ENCODE measurements at places on chromosomes 4 and X.

DNA sequence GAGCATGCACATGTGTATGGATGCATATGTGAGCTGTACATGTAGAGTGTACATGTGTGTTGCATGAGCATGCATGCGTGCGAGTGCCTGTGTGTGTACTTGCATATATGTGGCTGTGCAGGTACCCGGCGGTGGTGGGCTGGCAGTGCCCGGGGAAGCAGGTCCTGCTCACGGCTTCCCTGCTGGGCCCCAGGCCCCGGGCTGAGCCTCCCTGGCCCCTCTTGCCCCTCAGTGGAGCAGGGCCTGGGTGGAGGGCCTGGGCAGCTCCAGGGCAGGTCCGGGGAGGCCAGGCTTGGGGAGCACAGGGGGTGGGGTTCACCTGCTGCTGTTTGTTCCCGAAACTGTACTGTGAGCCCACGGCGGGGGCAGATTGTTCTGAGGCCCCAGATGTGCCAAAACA is 9.4 kb downstream of the NAT8L start:
- no peak for DNase-seq

- no peak for DNase-seq
These were observed 9.7 kb upstream of the PLA2G12A start for GRCh38 chr4:109739547-109739946.

- DNase-seq, result no peak
These were observed 68.7 kb upstream of the PRDX4 start for GRCh38 chrX:23598575-23598974.

- no peak for DNase-seq
These were observed 516.5 kb upstream of the FTHL17 start for GRCh38 chrX:31588355-31588754.

GRCh38 chrX:10904220-10904619 is 206.9 kb upstream of the HCCS start:
- no peak for DNase-seq

DNA sequence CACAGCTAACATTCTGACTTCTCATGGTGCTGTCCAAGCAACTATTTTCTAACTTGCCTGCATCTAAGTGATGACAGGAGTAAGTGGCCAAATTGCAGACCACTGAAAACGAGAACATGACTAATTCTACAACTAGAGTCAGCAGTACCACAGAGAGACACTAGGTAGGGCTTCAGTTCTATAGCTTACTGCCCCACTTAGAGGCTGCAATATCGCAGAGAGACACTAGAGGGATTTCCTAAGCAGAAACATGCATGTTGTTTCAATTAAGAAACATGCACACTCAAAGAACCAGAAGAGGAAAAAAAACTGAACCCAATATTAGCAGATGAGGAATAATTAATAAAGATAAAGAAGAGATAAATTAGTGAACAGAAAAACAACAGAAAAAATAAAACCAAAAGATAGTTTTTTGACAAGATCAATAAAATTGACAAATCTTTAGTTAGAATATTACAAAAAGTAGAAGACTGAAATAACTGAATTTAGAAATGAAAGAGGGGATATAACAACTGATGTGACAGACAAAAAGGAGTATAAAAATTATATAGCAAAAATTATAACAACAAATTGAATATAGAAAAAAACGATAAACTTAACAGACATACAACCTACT is 100.8 kb downstream of the SPIN4 start:
- DNase-seq, result peak; percentile 37

DNA sequence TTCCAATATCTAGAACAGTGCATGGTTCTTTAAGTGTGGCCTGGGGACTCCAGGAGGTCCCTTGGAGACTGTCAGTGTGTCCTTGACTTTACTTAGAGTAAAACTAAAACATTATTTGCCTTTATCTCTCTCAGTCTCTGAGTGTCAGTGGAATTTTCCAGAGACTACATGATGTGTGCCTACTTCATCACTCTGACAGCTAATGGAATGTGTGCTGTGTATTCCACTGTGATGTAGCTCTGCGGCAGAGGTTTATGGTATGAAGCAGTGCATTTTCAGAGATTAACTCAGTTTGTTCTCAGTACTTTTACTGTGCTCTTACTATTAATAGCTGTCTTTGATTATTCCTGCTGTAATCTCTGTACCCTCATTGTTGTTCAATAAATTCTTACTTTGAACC is 85.6 kb downstream of the MANBA start:
- no peak for DNase-seq

GRCh38 chrX:22660756-22661155 is 339.0 kb upstream of the DDX53 start:
- DNase-seq, result no peak

- no peak for DNase-seq
These were observed 282.2 kb upstream of the KLF3 start for GRCh38 chr4:38381788-38382187.

- no peak for DNase-seq
These were observed 411.2 kb downstream of the DTHD1 start for GRCh38 chr4:36692586-36692985.

DNA sequence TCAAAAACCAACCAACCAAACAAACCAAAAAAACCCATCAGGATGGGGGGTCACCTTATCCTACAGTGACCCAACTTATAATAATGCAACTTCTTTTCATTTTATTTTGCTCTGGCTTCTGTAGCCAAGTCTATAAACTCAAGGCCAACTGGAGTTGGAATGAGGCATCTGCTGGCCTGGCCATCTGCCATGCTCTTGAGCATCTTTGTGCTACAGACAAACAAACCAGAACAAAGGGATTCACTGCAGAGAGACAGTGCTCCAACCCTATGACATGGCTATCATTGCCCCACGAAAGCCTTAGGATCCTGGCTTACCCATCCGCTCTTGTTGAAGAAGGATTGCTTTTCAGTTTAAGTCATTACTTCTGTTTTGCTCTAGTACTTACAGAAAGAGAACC is 49.2 kb upstream of the SCRG1 start:
- DNase-seq, result peak; percentile 42

DNA sequence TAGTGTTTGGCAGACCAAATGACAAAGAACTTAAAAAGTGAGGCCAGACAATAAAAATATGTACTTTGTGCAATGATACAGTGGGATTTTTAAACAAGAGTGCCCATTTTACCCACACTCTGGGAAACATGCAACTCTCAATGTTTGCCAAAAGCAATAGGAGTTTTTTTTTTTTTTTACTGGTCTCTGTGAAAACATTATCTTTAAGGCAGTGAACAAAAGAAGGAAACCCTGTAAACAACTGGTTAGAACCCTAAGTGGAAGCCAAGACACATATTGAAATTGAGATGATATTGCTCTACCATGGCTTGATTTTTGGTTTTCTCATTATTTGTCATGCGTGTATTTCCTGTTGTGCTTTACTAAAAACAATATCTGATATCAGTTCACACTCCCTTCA is 67.2 kb upstream of the PPP3CA start:
- DNase-seq, result no peak

- no peak for DNase-seq
These were observed 962.5 kb downstream of the ADGRL3 start for GRCh38 chr4:62162606-62163005.

- DNase-seq, result no peak
These were observed 950.9 kb upstream of the NDST4 start for GRCh38 chr4:116064331-116064730.

GRCh38 chrX:1453951-1454785 is 1.5 kb upstream of the ASMTL start:
- peak; percentile 92 for DNase-seq

DNA sequence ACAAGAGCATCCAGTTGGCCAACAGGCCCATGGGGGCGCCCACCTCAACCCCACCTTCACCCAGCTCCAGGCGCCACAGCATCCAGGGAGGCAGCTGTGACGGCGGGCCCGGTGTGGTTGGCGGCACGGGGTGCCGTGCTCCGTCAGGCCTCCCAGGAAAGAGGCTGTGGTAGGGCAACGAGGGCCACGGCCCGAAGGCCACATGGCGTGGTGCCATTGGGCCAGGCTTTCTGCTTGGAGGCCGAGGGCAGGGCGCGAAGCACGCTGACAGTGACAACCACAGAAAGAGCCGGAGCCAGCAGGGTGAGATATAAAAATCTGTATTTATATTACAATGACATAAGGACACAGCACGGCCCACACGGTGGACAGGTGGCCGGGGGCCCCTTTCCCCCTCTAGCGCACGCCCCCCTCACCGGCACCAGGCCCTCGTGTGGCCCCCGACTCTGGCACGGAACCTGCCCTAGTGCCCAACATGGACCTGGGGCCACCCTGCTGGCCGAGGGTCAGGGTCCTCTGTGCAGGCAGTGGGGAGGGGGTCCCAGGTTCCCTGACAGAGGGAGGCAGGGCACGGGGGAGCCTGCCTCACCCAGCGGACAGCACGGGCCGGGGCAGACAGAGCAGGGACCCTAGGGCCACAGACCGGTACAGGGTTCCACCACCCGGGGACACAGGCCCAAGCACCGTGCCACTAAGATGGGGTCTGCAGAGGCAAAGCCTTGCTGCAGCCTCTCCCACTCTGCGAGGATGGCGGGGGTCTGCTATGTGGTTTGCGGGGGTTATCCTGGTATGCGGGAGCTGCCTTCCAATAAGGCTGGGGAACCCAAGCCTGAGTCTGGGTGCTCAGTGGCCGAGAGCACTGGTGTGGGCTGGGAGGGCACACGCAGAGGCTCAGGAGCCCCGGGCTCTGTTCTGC is 5.5 kb upstream of the HAUS3 start:
- peak; percentile 28 for DNase-seq

- DNase-seq, result no peak
These were observed 25.4 kb downstream of the SEC31A start for GRCh38 chr4:82865592-82865991.

DNA sequence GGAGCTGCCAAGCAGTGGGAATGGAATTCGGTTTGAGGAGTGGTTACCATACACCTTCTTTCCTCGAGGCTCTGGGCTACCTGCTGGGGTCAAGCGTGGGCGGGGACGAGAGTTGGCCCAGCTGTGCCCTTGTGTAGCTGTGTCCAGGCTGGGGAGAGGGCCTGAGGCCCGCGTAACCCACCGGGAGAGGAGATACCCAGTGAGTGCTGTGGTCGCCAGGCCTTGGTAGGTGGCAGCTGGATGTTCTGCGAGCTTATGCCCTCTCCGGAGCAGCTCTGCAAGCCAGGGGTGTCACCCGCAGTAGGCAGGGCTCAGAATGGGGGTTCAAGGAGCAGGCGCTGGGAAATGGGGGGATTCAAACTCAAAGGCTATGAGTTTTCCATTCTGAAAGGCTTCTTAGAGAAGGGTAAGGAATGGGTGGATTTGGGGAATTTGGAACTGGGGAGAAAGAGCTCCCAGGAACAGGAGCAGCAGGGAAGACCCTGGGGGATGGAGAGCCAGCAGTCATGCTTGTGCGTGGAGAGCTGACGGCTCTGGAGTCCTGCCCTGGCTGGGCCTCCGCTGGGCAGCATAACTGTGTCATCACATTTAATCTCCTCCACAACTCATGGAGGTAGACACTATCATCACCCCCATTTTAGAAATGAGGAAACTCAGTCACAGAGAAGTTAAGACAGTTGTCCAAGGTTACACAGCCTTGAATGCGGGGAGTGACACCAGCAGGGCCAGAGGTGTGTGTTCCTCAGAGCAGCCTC is 117.5 kb downstream of the SORCS2 start:
- no peak for DNase-seq

DNA sequence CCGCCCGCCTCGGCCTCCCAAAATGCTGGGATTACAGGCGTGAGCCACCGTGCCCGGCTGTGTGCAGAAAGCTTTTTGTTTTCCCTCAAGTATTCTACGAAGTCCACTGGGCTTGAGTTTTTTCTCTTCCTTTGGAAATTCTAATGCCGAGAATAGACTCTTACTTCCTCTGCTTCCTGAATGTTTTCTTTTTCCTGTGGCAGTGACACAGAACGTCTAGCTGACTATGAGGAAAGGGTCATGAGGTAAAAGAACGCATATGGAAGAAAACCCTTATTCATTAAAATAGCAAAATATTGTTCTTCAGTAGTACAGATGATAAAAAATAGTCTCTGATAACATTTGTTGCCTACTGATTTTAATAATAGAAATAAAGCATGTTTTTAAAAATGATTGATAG is 4.9 kb upstream of the SLC25A4 start:
- DNase-seq, result no peak

- DNase-seq, result no peak
These were observed 157.1 kb downstream of the CPXCR1 start for GRCh38 chrX:88903989-88904718.

GRCh38 chrX:122445466-122445865 is 738.6 kb upstream of the GRIA3 start:
- DNase-seq, result no peak

DNA sequence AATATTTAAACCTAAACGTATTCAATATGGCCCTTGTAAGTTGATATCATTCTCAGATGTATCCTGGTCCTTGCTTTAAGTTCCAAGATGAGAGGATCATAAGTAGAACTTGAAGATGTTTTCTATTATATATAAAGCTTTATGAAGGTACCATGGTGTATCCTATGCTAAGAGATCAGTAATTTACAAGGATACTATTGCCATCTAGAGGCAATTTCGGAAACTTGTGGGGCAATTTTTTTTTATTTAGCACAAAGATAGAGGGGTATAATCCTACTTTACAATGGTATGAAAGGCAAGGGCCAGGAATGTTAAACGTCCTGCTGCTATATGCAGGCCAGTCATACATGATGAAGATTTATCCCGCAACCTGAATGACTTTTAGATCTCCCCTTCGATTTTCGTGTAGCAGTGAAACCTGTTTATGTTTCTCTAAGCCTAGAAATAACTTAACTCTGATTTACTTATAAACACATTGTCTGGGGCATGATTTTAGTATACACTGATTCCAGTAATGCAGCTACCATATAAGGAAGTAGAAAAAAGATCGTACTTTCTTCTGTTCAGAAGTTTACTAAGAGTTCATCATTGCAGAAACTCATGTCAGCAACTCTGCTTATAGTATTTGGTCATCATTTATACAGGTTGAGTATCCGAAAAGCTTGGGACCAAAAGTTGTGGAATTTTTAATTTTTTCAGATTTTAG is 2.6 kb downstream of the SLC25A31 start:
- peak; percentile 48 for DNase-seq

All from D341Med (cell line).